ENCODE measurements at places on chromosomes 4 and X.

GRCh38 chrX:134247492-134247891 lies 10.5 kb downstream of the CCDC160 start:
- DNase-seq: no peak

GRCh38 chr4:114132830-114133229 lies 153.4 kb upstream of the ARSJ start:
- DNase-seq: no peak

- DNase-seq: no peak
These were observed 43.8 kb upstream of the GPR173 start for GRCh38 chrX:53004811-53005210.

- no peak for DNase-seq
These were observed 341.5 kb downstream of the BCOR start for GRCh38 chrX:39756086-39756883.

- no peak for DNase-seq
These were observed 159.9 kb downstream of the TRIML1 start for GRCh38 chr4:188299161-188299560.

Measured in KG1 (cell line).